Activated CD8-positive, alpha-beta memory T cell treated with anti-CD3 and anti-CD28 coated beads, Interleukin-2, amount 50 U/mL, for 48 hours (primary cell): ENCODE measurements at places on chromosomes 6 and 20.

DNA sequence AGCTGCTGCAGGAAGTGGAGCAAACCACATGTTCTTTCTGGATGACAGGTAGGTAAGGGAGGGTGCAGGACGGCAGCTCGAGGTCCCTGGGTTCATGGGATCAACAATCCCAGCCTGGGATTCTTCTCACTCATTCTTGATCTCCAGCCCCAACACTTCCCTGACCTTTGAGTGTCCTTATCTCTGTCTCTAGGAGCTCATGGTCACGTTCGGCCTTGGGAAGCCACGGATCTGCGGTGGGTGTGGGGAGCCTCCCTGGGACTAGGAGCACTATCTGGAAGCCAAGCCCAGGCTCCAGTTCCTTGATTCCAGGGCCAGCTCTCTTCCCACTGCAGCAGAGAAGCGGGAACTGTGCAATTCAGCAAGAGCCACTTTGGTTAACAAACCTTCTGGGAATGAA, 27.5 kb downstream of the BNIP5 start:
- DNase-seq = no peak

- peak; percentile 6 for DNase-seq
Measured at GRCh38 chr20:2817341-2817726, 1.2 kb downstream of the TMEM239 start.

GRCh38 chr6:71371559-71371958, 82.9 kb downstream of the OGFRL1 start:
- DNase-seq = no peak

DNA sequence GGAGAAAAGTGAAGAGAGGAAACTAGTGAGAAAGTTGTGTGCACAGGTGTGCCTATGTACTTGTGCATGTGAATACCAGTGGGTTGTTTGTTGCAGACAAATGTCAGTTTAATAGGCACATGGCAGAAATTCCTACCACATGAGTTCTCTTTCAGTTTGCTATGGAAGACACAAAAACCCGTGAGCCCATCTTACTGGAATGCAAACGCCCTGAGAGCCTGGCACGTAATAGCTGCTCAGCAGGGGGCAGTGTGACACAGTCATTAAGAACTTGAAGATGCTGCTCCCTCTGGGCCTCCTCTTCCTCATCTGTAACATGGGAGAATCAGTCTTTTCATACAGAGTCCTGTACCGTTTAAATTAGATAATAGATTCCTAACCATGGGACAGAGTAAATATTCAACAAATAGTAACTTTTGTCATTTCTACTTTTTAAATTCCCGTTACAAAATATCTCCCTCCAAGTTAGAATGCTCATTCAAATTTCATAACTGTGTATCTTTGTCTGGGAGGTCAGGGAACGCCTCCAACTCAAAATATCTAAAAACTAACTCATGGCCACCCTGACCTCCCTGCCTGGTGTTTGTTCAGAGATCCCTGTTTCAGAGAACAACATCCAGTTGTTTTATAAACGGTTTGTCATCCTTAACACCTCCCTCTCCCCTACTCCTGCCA, 802.9 kb downstream of the MAFB start:
- DNase-seq = no peak

- DNase-seq = peak; percentile 56
Measured at GRCh38 chr20:35773154-35773751, 1.4 kb downstream of the PHF20 start.

DNA sequence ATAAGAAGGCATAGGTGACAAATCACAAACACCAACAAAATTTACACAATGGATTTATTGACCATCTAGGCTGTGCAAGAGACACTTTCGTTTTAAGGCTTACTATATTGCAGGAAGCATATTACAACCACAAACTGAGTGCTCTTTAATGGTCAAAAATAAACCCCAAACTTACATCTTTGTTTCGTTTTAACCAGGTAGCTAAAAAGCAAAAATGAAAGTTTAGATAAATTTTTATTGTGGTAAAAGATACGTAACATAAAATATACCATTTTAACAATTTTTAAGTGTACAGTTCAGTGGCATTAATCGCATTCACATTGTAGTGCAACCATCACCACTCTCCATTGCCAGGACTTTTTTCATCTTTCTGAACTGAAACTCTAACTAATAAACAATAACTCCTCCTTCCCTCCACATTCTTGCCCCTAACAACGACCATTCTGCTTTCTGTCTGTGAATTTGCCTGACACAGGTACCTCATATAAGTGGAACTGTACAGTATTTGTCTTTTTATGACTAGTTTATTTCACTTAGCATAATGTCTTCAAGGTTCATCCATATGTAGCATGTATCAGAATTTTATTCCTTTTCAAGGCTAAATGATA, 32.3 kb upstream of the DUSP22 start:
- DNase-seq = no peak

DNA sequence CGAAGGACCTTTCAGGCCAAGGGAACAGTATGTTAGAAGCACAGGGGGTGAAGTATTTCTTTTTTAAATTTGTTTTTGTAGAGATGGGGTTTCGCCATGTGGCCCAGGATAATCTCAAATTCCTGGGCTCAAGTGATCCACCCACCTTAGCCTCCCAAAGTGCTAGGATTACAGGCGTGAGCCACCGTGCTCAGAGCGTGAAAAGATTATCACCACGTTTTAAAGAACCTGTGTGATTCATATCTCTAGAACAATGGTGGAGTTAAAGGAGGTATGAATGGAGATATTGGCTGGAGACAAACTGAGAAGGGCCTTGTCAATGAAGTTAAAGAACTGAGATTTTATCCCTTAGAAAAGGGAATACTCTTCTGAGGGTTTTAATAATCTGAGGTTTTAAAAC, 9.7 kb downstream of the ASF1A start:
- DNase-seq = no peak

DNA sequence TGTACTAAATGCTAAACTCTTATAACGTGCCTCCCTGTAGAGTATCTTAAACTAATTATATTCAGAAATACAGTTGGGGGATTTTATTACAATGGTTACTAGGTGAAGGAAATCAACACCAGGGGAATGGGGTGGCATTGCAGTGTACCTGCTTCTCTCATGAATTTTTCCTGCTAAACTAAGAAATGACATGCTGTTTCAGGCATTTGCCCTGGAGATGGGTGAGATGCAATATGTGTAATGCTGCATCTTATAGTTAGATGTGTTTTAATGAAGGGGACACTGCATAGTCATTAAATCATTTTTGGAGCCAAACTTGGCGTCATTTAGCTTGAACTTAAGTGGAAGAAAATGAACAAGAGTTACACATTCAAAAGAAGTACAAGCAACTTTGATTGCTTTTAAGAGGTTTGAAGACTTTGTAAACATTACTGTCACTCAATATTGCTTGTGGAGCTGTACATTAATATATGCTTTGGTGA, 4.3 kb downstream of the EYA4 start:
- DNase-seq = no peak

- DNase-seq = no peak
Measured at GRCh38 chr6:111184827-111185532, 97.7 kb downstream of the SLC16A10 start.

DNA sequence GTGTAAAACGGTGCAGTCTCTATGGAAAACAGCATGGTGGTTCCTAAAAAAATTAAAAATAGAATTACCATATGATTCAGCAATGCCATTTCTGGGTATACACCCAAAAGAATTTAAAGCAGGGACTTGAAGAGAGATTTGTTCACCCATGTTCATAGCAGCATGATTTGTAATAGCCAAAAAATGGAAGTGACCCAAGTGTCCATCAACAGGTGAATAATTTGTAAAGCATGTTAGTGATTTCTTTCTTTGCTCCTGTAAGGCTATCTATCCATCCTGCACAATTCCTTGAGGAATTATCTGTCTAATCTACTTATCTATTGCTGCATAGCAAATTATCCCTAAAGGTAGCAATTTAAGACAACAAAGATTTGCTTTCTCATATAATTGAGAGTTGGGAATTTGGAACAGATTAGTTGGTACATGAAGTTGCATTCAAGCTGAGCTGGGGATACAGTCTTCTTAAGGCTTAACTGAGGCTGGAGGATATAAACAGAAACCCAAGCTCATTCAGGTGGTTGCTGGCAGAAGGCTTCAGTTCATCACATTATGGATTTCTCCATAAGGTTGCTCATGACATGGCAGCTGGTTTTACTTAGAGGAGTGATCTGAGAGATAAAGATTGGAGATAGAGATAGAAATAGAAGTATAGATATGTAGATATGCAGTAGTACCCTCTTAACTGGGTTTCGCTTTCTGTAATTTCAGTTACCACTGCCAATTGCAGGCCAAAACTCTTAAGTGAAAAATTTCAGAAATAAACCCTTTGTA, 62.0 kb downstream of the IL22RA2 start:
- no peak for DNase-seq

DNA sequence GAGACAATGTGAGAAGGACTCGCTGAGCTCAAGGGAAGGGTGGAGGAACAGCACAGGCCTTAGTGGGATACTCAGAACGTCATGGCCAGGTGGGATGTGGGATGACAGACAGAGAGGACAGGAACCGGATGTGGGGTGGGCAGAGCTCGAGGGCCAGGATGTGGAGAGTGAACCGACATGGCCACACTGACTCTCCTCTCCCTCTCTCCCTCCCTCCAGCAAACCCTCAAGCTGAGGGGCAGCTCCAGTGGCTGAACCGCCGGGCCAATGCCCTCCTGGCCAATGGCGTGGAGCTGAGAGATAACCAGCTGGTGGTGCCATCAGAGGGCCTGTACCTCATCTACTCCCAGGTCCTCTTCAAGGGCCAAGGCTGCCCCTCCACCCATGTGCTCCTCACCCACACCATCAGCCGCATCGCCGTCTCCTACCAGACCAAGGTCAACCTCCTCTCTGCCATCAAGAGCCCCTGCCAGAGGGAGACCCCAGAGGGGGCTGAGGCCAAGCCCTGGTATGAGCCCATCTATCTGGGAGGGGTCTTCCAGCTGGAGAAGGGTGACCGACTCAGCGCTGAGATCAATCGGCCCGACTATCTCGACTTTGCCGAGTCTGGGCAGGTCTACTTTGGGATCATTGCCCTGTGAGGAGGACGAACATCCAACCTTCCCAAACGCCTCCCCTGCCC, 1.7 kb downstream of the TNF start:
- DNase-seq = peak; percentile 78

GRCh38 chr20:45088247-45088646, 12.7 kb downstream of the KCNS1 start:
- DNase-seq = no peak

- DNase-seq = no peak
Measured at GRCh38 chr6:142446168-142446567, 144.4 kb downstream of the ADGRG6 start.

DNA sequence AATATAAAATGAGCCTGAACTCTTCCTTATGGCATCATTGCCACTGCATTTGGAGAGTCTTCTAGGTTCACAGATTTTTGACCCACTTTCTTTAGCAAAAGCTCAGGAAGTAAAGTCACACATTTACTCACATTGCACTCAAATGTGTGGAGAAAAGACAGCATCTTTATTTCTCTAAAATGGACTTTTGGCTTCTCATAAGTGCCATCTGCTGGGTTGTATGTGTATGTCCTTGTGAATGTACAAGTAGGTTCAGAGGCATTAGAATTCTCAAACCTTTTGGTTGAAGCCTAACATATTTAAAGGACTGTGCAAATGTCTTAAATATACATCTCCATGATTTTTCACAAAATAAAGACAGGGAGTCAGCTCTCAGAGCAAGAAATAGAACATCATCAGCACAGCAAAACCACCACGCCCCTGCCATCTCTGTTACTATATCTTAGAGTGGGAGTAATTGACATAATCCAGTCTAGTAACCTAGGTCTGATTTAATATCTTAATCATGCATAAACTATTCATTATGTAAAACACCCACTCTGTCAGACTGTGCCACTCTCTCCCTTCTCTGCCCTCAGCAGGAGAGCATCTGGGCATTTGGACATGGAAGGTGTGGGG, 42.2 kb upstream of the SPTLC3 start:
- DNase-seq = no peak

GRCh38 chr20:64101731-64102621, 5.4 kb downstream of the NPBWR2 start:
- DNase-seq = peak; percentile 96

- DNase-seq = no peak
Measured at GRCh38 chr6:17866876-17867444, 120.5 kb downstream of the KIF13A start.

- no peak for DNase-seq
Measured at GRCh38 chr20:12049125-12049524, 131.4 kb downstream of the BTBD3 start.

GRCh38 chr20:845226-845868, 11.8 kb downstream of the FAM110A start:
- DNase-seq = peak; percentile 57

DNA sequence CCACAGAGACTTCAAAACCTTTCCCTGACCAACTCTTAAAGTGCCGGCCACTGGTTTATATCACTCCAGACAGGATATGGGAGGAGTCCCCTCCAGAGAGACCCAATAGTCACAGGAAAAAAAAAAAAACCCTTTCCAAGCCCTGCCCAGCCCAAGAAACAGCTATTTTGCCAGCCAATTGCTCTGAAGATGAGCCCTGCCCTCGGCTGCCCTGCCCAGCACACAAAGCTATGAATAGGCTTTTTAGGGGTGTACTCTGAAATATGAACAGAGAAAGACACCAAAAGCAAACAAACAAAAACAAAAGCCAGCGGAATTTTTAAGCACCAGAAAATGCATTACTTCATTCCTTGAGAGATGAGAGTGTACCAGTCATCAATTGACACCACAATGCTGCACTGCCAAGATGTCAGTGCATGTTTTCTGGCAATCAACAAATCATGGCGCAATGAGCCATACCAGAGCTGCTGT, 275.1 kb downstream of the C6orf118 start:
- DNase-seq = no peak

- no peak for DNase-seq
Measured at GRCh38 chr6:140661691-140662090, 1287.2 kb upstream of the CITED2 start.

GRCh38 chr20:16488616-16489015, 84.6 kb downstream of the KIF16B start:
- DNase-seq = no peak

GRCh38 chr20:46420878-46421277, 14.5 kb upstream of the ELMO2 start:
- DNase-seq = no peak

DNA sequence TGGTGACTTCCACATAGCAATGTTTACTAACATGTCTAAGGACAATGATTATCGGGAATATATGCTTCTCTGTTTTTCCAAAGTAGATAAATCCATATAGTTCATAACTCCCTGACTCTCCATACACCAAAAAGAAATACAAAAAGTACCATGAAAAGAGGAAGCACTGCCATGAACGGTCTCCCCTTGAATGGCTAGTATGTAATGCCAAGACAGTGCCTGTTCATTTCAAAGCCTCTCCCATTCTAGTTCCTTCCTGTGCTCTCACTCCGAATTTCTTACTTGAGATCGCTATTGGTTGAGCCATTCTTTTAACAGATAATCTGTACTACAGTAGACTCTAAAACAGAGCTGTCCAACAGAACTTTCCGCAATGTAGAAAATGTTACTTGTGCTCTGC, 54.8 kb upstream of the EDN1 start:
- DNase-seq = no peak

DNA sequence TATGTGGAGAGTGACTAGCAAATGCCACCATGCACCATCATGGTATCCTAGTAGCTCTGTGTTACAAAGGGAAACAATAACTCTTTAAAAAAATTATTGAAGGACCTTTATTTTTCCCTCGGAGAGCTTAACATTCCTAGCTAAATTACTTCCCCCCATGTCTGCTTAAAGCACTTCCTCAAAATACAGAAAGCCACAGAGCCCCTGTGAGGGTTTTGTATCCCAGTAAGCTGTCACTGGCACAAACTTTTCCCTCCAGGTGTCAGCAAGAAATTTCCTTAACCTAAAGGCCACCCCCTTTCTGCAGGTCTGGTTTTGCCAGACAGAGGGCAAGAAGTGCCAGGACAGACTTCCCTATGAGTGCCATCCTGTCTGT, 340.0 kb upstream of the PRDM1 start:
- no peak for DNase-seq

GRCh38 chr6:132693478-132693877, 20.4 kb downstream of the VNN1 start:
- no peak for DNase-seq
